ENCODE measurements at places on chromosomes 6 and 20. TPM values are rescaled to one million over a fixed set of nuclear protein-coding genes. Genes with fewer than 3 reads are reported as not detected.
A peak's percentile ranks its signal among the peaks of the same experiment; 100 is the strongest.

RGS17 gene
- 0.32 TPM for total RNA-seq

IL17A gene
- total RNA-seq = not detected

RIPPLY2 gene
- total RNA-seq = 1.8 TPM

RIN2 gene
- 60.1 TPM for total RNA-seq

STXBP5 gene
- total RNA-seq = 20.3 TPM

RIMS4 gene
- total RNA-seq = not detected

DBNDD2 gene
- total RNA-seq = 47.4 TPM

SIRPD gene
- total RNA-seq = not detected

SLC22A3 gene
- total RNA-seq = 2.2 TPM

MAS1 gene
- total RNA-seq = not detected

TAP1 gene
- 79.2 TPM for total RNA-seq

GRCh38 chr6:11232770-11233626 lies 530 bp upstream of the NEDD9 start:
- no peak for DNase-seq

DNA sequence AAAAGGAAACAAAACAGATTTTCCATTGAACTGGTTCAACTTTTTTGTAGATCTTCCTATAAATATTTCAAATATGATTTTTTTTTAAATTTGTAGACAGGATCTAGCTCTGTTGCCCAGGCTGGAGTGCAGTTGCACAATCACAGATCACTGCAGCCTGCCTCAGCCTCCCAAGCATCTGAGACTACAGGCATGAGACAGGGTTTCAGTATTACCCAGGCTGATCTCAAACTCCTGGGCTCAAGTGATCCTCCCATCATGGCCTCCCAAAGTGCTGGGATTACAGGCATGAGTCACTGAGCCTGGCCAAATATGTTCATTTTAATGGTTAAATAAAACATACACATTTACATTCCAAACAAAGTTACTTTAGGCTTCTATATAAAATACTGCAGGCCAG lies 33.6 kb downstream of the SAMHD1 start:
- no peak for DNase-seq

DNA sequence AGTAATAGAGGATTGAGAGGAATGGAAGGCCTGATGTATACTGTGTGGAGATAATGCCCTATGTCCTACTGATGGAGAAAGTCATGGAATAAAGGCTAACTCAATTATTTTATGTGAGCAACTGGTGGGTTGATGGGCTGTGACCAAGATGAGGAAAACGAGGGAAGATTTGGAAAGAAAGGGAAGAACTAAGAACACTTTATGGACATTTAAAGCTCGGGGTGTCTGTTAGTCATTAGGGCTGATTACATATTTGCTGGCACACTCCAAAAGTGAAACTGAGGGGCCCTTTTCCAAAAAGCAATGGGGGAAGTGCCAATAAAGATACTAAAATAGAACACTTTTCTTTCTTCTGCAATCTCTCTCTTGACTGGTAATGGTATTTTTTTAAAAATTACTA lies 439.5 kb downstream of the PLCB1 start:
- no peak for DNase-seq

DNA sequence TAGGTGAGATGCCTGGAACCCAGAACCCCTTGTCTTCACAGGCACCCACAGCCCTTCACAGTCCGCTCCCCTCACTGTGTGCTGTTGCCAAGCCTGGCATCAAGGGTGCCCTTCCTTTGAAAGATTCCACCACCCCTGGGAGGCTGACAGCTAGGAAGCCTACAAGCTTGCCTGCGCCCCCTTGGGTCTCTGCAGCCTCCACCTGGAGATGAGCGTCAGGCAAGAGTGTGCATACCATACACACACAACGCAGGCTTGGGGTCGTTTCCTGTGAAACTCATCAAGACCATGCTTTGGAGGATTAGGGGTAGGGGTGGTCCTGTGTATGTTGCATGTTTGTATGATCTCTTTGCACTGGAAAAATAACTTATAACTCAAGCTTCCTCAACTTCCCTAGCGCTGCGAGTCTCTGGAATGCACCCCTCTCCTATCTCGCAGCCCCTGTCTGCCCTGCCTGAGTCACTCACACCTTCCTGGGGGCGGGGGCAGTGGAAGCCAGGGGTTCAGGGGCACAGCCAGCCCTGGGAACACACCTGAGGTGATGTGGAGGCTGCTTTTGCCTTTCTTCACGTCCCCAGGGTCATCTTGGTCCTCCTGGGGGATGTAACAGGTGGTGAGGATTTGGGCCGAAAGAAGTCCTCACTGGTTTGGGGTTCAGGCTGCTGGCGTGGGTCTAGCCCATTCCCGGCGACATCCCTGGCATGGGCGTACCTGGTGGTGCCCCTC lies 67.2 kb downstream of the SSR1 start:
- no peak for DNase-seq

DNA sequence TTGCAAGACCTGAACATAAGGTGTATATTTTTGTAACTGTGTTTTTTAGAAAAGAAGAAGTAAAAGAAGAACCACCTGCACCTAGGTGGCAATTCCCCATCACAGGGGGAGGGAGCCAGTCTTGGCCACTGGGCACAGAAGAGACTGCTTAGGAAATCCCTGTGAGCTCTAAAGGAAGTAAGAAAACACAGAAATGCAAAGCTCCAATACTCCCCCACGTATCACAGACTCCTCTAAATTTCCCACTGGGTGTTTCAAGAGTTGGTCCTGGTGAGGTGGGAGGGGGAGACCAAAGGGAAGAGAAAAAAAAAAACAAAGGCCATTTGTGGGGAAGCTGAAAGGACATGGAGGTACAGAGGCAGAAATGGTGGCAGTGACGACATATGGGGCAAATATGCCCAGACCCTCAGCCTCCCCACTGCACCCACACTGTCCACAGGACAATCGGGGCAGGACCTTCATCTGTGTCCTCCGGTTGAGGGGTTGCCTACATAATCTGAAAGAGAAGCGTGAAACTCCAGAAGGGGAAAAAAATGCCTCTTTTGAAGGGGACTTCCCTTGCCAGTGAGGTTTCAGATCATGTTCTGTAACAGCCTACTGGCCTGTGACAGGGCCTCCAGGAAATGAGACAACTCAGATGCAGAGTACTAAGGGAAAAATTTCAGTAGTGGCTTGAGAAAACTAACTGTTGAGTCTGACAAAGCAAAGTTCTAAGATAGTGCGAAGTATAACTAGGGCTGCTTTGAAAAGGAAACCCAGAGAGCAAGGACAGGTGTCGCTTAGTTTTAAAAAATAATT lies 226.2 kb upstream of the MARCKS start:
- DNase-seq = no peak

GRCh38 chr6:105014954-105015353 lies 58.0 kb downstream of the LIN28B start:
- DNase-seq = no peak

DNA sequence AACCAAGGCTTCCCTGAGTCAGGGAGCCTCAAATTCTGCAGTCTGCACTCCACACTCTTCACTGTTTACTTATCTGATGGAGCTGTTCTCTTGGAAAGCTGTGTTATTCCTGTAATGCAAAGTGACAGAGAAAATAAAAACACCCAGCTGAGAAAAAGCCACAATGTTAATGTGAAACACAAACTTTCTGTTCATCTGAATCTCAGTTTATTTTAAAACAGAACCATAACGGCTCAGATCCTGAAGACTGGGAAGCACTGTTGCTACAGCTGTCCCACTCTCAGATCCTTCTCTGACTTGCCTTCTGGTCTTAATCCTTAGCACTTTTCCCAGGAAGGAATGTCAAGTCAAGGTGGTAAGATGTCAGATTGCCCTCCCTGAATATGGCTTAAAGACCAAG lies 736.6 kb downstream of the DHX35 start:
- no peak for DNase-seq

DNA sequence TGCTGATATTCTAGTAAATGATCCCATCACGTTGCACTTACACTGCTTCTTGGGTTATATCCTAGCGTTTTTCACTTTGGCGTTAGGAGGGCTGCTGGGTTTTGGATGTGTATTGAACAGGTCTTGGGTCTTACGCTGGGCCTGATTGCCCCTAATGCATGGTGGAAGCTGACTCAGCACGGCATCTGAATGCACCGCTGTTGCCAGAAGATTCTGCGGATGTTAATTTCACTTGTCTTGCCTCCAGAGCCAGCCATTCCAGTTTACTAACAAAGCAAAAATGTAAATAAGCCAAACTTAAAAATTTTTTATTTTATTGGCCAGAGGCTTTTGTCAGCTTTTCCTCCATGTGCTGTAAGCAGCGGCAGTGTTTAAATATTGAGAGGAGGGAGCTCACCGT lies 233.5 kb downstream of the TMEM242 start:
- DNase-seq = no peak

DNA sequence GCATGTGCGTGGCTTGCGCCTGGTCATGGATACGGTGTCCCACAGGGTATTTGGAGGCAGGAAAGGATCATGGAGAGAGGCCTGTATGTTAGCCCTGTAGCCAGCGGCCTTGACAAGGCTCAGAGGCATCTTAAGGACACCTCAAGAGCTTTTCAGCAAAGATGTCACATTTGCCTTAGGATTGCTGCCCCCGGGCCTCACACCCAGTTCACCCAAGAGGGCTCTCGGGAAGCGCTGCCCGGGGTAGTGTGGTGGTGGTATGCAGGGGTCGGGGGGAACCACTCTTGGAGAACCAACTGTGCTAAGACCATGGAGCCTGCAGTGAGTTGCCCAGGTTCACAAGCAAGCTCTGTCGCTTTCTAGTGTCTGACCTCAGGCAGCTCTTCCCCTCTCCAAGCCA lies 36.9 kb upstream of the VSTM2L start:
- no peak for DNase-seq

GRCh38 chr6:133208183-133208755 lies 32.9 kb upstream of the EYA4 start:
- DNase-seq = no peak

- no peak for DNase-seq
These were observed 22.2 kb downstream of the CARMIL1 start for GRCh38 chr6:25301362-25301761.

- DNase-seq = no peak
These were observed 170.2 kb downstream of the PREX1 start for GRCh38 chr20:48657426-48658197.

DNA sequence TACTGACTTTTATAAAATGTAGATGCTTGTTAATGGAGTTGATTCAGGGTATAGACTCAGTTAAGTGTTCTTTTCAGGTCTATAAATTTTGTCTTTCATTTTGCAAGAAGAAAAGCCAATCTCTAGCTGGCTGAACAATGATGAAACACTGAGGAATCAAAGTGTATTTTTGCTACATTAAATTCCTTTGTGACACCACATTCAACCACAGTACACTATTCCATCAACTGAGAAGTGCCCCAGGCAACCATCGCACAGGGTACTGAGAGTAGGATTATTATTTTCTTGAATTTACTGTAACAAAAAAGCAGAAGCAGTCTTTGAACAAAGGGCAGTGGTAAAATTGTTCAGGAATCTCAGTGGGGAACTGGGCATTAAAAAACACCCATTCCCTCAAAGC lies 83.6 kb downstream of the PREP start:
- DNase-seq = peak; percentile 21

- no peak for DNase-seq
These were observed 38.1 kb downstream of the UQCC1 start for GRCh38 chr20:35373661-35374060.

GRCh38 chr6:89081129-89081422 lies 525 bp downstream of the PNRC1 start:
- no peak for DNase-seq

DNA sequence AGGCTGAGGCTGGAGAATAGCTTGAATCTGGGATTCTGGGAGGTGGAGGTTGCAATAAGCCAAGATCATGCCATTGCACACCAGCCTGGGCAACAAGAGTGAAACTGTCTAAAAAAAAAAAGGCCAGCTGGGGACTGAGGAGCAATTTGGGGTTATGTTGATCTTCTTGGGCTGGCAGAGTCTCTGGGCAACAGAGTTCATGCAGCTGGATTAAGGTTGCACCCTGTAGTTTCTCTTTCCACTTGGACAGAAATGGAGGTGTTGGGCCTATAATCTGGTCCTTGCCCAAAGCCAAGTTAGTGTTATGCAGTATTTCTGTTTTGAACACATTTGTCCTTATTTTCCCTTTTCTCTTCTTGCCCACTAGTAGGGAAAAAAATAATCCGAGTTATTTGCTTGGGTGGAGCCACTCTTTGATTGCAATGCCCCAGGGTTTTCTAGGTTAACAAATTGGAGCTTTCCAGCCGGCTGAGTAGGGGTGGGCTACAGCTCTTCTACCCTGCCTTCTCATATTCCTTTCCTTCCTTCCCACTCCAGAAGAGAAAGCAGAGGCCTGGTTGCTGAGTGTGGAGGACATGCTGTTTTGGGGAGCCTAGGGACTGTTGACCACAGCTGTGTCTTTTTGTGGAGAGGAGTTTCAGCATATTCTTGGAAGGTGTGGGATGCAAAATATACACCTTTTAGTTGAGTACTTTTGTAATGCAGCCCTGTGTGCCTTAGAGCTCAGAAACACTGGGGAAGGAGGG lies 213.9 kb downstream of the SOX4 start:
- no peak for DNase-seq

GRCh38 chr6:150937132-150937906 lies 71.8 kb downstream of the MTHFD1L start:
- DNase-seq = no peak

DNA sequence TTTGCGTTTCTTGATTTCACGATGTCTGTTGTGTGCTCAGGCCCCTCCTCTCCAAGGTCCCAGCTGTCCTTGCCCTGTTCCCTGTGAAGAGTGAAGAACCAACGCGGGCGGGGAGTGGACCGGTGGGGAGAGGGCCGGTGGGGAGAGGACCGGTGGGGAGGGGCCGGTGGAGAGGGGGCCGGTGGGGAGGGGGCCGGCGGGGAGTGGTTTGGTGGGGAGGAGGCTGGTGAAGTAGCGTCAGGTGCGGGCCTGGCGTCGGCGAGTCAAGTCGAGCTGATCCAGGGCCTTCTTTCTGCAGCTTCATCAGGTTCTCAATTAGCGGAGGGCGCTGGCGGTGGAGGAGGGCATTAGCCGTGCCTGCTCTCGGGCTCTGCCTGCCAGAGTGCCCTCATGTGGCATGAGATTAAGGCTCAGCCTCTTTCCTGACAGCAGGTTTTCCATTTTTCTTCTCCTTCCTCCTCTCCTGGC lies 21.2 kb upstream of the BHLHE23 start:
- DNase-seq = no peak

GRCh38 chr20:20839771-20840170 lies 127.3 kb upstream of the RALGAPA2 start:
- no peak for DNase-seq

DNA sequence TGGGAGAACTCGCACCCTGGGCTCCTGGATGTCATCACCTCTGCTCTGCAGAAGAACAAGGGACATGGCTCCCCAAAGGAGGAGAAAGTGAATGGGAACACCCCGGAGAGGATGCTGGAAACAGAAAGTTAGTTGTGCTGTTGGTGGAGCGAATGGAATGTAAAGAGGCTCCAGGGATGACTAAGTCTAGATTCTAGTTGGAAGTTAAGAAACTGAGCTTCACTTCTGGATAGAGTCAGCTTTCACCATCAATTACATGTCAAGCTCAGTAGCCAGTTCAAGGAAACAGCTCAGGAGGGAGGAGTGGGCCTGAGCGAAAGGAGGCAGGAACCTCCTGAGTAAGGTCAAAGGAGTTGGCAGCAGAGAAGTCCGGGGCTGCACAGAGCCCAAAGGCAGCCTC lies 132.1 kb upstream of the ARID1B start:
- DNase-seq = no peak

GRCh38 chr20:54163402-54163801 lies 10.4 kb downstream of the CYP24A1 start:
- DNase-seq = no peak
